ENCODE measurements at places on chromosomes 13 and 19.

DNA sequence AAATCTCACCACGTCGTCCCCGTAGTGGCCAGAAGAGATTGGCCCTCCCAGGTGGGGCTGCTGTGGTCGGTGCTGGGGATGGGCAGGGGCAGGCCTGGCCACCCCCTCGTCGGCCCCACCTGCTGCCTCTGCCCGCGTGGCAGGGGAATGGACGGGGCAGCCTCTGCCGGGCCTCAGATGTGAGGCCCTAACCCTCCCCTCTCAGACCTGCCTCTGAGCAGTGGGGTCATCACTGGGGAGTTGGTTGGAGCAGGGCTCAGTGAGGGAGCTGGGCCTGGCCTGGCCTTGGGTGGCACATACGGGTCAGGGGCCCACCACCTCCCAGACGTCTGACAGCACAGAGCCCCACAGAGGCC, 41.5 kb downstream of the MCF2L start:
- DNase-seq = no peak

DNA sequence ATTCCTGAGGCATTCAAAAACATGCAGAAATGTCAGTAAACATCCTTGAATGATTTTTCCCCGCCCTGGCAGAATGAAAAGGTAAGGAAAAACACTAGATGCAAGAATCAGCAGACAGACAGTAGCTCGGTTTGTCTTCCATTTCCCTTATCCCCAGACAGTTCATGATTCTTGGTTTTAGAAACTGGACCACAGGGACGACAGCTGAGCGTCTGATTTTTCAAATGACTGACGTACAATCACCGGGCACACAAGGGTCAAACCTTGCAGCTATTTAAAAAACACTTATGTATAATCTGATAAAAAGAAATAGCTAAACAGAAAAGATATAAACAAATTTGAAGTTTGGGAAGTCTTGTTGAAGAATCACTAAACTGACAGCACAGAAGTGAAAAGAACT, 47.1 kb downstream of the DCLK1 start:
- no peak for DNase-seq

- no peak for DNase-seq
These were observed 26.8 kb downstream of the SLC7A1 start for GRCh38 chr13:29568731-29569130.

GRCh38 chr19:51259348-51260245, 8.7 kb downstream of the SIGLECL1 start:
- peak; percentile 27 for DNase-seq

- peak; percentile 95 for DNase-seq
These were observed 38.2 kb downstream of the NFIC start for GRCh38 chr19:3404324-3405260.

DNA sequence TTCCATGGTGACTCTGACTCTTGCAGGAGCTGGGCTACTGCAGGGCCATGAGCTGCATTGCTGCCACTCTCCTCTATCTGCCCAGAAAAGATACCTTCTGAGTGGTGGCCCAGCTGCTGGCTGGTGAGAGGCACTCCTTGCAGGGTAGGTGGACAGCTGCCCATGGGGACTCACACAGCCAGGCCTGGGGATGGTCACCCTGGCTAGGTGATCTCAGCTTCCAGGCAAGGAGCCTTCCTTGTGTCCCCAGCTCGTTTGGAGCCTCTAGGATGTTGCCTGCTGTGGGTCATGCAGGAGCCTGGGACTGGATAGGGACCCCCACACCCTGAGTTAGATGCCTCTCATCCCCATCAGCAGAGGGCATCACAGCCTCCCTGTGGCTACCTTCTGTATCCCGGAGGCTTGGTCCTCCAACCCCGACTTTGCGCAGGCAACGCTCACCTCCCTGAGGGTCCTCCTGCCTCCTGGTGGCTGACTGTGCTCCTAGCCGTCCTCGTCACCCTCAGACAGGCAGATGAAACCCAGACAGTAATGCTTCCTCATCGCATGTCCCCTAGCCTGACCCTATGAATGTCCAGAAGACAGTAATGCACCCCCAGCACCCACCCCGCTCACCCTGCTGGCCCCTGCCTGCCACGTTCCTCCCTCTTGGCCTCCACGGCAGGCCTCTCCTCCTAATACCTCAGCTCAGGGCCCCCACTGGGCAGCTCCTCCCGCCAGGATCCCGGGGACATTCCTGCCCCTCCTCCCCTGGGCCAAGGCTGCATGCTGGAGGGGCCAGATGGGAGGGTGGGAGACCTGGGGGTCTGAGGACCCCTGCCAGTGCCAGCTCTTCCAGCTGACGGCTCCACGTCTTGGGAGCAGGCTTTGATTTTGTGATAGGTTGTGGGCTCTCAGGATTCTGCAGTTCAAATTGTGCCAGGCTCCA, 13.6 kb upstream of the ZNF14 start:
- no peak for DNase-seq

DNA sequence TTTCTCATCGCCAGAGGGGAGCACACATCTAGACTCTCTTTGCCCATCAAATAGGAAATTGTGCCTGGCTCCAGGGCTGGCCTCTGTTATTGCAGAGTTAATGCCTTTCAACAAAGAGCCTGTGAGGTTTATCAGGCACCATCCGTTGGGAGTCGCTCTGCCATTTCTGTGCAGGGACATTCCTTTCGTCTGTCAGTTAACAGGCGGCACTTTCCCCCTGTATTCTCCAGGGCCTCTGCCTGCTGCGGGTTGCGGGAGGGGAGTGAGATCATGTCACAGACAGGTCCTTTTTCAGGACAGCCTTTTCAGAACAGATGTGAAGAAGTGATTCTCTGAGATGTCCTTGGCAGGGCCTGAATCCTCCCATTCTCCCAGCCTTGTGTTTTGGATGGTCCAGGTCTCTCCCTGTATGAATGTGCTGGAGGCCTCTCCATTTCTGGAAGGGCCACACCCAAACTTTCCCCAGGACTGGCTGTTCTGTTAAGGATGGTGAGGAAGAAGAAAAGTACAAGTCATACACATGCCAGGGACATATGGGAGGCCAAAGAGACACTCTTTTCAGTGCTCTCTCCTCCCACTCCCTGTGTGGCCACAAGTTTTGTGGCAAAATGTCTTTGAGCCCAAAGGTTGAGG, 14.9 kb downstream of the SERP2 start:
- DNase-seq = no peak

GRCh38 chr13:37595162-37595561, 3.4 kb downstream of the POSTN start:
- no peak for DNase-seq

- peak; percentile 68 for DNase-seq
These were observed 23.9 kb upstream of the OXGR1 start for GRCh38 chr13:97018029-97018819.

- no peak for DNase-seq
These were observed 75.5 kb downstream of the OLFM4 start for GRCh38 chr13:53104136-53104535.

DNA sequence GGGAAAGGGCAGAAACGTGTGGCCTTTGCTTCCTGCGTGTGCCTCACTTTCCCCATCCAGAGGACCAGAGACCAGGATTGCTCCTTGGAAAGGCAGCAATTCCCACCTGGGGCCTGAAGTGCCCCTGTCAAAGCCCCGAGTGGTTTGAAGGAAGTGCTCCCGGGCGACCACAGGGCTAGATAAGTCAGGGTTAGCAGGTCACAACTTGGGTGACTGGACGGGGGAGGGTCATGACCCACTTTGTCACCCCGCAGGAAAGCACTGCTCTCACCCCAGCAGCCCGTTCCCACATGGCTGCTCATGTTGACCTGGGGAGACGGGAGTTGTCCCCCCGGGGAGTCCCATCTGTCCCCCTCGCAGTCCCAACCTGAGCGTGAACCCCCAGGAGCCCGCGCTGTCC, 459 bp downstream of the PRAM1 start:
- no peak for DNase-seq

- DNase-seq = no peak
These were observed 82.0 kb downstream of the FRY start for GRCh38 chr13:32113532-32113931.

DNA sequence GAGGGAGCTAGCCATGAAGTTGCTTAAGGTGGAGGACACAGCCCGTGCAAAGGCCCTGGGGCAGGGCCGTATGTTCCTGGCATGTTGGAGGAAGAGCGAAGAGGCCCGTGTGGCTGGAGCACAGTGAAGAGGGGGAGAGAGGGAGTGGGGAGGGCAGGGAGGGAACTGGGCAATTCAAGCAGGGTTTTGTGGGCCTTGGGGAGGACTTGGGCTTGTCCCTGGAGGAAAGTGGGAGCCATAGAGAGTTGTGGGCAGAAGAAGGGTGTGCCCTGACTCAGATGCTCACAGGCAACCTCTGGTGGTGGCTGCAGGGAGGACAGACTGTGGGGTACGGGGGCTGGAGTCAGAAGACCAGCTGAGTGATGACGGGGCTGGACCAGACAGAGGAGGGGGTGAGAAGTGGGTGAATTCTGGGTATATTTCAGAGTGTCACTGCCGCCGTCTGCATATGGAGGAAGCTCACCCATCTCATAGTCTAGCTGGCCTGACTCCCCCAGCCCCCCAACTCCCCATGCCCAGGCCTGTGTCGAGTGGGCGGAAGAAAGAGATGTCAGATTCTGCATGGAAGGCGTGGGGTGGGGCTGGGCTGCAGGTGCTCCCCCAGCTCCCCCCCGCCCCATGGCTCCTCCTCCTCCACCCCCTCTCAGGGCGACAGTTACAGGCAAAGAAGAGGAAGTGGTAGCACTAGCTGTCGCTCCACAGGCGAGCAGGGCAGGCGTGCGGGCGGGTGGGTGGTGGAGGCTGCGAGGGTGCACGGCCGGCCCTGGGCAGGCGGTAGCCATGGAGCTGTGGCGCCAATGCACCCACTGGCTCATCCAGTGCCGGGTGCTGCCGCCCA, at the start of gene VAV1:
Gene VAV1 (plus strand): TSS at position 681 of the 838 bp plus-strand sequence. CDS start 100 bp downstream, at position 781.
- DNase-seq = no peak

DNA sequence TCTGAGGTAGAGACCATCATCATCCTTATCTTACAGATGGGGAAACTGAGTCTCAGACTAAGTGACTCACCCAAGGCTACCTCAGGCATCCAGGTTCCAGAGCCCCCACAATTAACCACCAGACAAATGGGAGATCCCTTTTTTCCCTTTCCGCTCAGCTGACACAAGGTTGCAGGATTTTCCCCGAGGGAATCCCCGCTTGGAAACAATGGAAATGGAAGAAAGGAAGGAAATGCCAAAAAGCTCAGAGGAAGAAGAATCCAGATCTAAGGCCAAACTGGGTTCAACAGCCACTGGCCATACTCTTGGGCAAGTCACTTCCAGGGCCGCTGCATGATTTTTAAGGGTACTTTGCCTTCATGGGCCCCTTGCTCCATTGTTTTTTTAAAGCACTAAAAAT, 1.6 kb downstream of the ZNF71 start:
- DNase-seq = no peak

DNA sequence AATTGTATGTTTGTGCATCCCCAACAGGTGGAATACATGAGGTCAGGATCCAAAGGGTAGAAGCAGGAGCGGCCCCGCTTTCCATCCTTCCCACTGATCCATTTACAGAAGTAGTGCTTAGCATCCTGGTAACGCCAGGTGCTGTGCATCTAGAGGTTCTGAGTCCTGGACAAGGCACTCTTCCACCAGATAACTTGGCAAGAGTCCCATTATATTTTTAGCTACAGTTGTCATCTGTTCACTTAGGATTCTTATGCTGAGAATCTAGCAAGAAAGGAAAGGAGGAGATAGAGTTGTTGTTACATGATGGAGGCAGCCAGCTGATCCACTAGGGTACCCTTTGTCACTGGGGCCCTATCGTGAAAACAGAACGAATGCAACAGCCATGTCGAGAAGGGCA, 389.5 kb upstream of the ZNF507 start:
- no peak for DNase-seq

DNA sequence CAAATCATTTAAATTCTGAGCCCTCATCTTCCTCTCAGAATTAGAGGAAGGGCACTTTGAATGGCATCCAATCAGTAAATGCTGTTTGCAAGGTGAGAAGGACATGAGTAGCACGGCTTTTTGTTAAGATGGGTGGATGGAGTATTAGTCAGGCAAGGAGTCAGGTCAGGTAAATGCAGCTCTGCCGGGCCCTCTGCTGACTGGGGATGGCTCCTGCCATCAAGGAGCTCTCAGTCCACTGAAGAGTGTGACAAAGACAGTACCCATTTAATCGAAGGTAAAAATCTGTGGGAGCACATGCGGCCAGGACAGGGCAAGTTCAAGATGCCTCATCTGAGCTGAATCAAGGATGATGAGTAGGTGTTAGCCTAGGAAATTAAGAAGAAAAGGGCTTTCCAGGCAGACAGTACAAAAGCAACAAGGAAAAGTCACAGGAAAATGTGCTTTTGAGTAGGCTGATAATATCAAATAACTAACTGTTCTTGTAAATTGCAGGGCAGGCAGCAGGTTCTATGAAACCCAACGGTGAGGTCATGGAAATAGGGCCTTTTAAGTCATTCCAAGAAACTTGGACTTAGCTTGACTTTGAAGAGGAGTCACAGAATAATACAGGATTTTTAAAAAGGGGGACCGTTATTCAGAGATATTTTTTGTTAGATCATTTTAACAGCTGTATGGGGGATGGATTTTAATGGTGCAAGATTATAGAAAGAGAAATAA, 670.5 kb upstream of the ARGLU1 start:
- no peak for DNase-seq

DNA sequence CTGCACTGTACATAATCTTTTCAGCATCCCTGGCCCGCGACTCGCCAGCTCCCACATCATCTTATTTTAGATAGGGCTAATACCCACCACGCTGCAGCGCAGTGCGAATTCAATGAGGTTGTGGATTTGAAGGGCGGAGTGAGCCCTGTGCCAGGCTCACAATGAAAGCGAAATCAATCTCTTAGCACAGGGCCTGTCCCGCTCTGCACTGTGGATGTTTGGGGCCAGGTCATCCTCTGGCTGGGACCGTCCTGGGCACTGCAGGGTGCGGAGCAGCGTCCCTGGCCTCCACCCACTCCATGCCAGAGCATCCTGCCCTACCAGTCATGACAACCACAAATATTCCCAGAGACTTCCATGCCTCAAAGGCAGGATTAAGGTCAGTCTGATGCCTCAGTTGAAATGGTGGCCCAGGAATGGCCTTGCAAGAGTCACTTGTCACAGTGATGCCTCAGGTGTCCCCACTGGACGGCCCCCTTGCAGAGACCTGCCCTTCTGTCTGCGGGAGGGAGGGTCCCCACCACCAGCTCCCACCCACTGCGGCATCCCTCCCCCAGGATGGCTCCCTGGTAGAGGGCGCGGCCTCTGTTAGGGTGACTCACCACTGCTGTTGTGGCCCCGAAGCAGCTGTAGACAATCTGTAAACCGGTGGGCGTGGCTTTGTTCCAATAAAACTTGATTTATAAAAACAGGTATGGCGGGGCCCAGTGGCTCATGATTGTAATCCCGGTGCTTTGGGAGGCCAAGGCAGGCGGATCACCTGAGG, 5.6 kb downstream of the UHRF1 start:
- peak; percentile 74 for DNase-seq

GRCh38 chr13:98761986-98762616, 9.6 kb upstream of the SLC15A1 start:
- DNase-seq = no peak

- DNase-seq = no peak
These were observed 12.8 kb upstream of the SAMD1 start for GRCh38 chr19:14103310-14103709.

- no peak for DNase-seq
These were observed 31.9 kb downstream of the KPNA3 start for GRCh38 chr13:49760558-49760957.

- DNase-seq = no peak
These were observed 779.3 kb downstream of the SLITRK5 start for GRCh38 chr13:88450515-88450914.
